ENCODE measurements at places on chromosomes 12 and 14.

GRCh38 chr14:21103411-21103709 is 2.5 kb downstream of the TMEM253 start:
- no peak for DNase-seq

DNA sequence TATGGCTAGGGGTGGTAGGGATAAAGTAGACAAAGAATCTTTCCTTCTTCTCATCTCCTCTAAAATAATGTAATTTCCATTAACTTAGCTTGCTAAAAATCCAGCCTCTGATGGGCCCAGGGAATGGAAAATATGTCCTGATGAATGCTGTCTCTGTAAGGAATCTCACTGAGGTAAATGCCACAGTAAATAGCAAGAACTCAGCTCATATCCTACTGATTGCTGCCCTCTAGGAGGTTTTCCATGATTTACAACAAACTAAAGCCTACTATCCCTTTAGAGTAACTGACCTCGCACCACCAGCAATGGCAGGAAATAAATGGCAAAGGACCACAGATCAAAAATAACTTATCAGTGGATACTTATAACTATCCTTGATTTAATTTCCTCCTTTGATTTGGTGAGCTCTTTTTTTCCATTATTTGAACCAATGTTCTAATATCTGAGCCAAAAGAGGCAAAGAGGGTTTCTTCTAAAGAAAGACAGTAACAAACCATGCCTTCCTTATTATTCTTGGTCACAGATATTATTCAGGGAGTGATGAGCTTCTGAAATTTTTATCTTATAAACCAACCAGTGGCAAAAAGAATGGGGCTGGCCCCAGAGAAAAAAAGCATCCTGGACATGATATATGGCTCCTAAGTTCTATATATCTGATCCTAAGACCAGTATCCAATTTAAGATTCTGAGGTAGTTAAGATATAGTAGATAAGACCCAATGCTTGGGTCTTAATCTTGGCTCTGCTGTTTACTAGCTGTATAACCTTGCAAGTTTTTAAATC is 43.8 kb downstream of the SENP1 start:
- no peak for DNase-seq

DNA sequence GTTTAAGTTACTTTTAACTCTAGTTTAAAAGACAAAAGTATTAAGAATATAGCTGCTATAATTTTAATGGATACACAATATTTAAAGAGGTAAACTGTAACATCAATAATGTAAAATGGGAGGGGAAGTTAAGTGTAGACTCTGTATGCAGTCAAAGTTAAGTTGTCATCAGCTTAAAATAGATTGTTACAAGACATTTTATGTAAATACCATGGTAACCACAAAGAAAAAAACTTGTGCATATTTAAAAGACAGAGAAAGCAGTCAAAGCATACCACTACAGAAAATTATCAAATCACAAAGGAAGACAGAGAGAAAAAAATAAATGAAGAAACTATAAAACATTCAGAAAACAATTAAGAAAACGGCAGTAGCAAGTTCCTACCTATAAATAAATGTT is 73.3 kb downstream of the CEP128 start:
- no peak for DNase-seq

- no peak for DNase-seq
These were observed 5.4 kb downstream of the CMTM5 start for GRCh38 chr14:23382276-23382675.

All from activated CD4-positive, CD25-positive, alpha-beta regulatory T cell treated with anti-CD3 and anti-CD28 coated beads, Interleukin-2, amount 50 U/mL, for 16 hours (primary cell).